GM04503 (cell line): ENCODE measurements at places on chromosomes 7 and 10.

DNA sequence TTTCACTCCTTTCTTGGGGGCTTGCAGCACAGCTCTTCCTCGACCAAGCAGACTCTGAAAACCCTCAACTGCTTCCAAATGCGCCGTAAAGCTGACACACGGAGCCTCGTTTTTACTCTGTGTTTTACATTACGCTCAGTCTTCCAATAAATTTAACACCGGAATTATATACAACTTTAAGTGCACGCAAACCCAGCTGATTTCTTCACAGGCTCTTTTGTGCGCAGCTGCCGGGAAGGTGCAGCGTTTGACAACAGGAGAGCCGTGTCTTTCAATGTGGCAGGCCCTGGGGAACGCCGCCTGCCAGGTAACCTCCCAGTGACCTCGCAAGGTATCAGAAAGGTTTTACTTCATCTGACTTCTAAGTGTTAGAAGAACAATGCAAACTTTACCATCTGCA lies 35.0 kb downstream of the GFRA1 start:
- DNase-seq, result no peak

GRCh38 chr7:157560258-157560654 lies 223.5 kb downstream of the DNAJB6 start:
- DNase-seq, result no peak

DNA sequence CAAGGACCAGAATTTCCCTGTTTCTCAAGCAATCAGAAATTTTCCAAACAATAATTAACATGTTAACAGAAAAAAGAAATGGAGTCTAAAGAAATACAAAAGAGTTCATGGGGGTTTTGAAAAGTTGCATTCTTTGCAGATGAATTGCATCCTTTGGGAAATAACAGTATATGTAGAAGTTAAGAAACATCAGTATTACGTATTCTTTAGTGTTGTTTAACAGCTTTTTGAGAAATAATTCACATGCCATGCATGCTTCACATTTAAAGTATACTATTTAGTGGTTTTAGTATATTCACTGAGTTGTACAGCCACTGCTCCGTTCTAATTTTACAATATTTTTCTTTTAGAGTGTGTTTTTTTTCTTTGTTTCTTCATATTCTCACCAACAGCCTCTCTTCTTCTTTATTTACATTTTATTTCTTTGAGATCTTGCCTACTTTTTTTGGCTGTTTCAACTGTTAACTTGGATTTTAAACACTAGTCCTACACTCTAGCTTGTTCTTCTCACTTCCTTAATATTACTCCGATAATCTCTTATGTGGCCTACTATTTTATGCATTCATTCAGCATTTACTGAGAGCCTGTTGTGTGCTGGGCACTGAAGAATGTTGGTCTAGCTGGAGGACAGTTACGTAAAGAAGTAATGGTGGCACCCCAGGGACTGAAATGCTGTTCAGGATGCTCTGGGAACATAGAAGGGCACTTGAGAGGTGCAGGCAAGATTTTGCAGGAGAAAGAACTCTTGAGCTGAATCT lies 330.1 kb downstream of the EXOC4 start:
- peak; percentile 84 for DNase-seq

- DNase-seq, result no peak
Measured at GRCh38 chr10:117132751-117133231, 5.3 kb downstream of the VAX1 start.
